Stimulated activated naive CD8-positive, alpha-beta T cell treated with anti-CD3 and anti-CD28 coated beads, Interleukin-15, amount 100 ng/mL, for 72 hours (primary cell): ENCODE measurements at places on chromosomes 3 and 15.

DNA sequence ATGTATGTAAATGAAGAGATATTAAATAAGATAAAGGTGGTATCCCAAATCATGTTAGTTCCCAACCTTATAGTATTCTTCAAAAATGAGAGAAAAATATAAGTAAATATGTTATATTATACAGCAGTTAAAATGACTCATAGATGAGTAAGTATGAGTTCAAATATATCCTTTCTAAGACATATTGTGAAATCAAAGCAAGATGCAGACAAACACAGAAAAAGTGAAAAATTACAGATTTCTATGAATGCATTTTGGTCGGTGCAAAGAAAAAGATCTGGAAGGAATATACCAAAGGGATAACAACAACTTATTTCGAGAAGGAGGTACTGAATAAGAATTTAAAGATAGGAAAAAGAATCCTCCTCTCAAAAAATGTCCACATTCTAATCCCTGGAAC lies 181.2 kb upstream of the TTC14 start:
- DNase-seq: no peak

DNA sequence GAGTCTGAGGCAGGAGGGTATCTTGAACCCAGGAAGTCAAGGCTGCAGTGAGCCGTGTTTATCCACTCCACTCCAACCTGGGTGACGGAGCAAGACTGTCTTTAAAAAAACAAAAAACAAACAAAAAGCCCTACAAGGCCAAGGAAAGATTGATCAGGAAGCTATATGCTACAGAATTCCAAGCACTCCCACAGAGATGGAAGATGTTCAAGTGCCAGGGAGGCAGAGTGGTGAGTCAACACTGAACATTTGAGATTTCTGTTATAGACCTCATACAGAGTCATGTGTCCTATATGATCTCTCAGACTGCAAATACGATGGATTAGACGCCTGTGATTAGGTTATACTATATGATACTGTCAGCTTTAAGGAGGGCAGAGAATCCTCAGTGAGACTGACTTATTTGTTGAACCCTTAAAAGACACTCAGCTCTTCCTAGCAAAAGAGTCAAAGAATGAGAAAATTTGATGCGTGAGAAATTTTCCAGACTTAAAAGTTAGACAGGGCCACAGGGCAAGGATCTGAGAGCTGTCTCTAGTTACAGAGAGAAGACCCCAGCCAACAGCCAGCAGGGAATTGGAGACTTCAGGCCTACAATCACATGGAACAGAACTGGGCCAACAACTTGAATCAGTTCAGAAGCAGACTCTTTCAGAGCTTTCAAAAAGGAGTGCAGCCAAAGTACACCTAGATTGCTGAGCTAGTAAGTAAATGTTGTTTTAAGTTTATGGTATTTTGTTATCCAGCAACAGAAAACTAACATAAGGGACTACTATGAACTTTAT lies 107.6 kb downstream of the PIK3CB start:
- DNase-seq: no peak

- DNase-seq: no peak
Observed at GRCh38 chr15:83053151-83053550, 13.9 kb downstream of the BTBD1 start.

GRCh38 chr3:22157848-22158247 lies 406.8 kb upstream of the ZNF385D start:
- no peak for DNase-seq

GRCh38 chr3:122890077-122890719 lies 95.3 kb downstream of the SLC49A4 start:
- peak; percentile 32 for DNase-seq

DNA sequence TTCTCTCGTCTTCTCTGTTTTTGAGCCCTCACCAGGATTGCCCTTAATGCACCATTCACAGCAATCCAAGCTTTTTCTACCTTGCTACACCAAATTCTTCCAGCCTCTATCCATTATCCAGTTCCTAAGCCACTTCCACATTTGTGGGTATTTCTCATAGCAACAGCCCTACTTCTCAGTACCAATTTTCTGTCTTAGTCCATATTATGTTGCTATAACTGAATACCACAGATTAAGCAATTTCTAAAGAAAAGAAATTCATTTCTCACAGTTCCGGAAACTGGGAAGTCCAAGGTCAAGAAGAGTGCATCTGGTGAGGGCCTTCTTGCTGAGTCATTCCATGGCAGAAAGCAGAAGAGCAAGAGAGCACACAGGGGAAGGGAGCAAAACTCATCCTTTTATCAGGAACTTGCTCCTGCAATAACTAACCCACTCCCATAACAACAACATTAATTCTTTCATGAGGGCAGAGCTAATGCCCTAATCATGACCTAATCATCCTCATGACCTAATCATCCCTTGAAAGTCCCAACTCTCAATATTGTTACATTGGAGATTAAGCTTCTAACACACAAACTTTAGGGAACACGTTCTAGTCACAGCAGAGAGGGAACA lies 9.7 kb upstream of the EIF1B start:
- DNase-seq: no peak

DNA sequence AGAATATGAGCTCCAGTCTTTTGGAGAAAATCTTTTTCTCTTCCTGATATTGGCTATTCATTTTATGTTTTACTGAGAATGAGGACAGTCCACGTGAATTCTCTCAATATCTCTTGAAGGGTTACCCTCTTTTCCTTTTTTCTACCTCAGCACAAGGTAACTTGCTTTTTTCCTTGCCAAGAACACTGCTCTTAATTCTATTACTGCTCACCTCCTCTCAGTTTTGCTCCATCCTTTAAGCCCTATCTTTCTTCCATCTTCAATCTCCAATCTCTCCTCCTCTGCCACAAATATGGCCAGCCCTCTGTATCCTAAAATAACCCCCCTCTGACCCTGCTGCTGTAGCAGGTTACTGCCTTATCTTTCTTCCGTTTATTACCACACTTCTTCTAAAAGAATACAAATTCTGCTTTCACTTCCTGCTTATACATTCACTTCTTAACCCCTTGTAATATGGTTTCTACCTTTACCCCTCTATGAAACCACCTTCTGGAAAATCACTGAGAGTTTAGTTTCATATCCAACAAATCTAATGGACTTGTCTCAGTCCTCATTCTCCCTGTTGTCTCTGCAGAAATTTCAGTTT lies 89.0 kb downstream of the NFKBIZ start:
- no peak for DNase-seq

- DNase-seq: no peak
Observed at GRCh38 chr15:73631915-73632669, 1.1 kb downstream of the NPTN start.

- DNase-seq: no peak
Observed at GRCh38 chr3:167930453-167930852, 165.3 kb downstream of the GOLIM4 start.

DNA sequence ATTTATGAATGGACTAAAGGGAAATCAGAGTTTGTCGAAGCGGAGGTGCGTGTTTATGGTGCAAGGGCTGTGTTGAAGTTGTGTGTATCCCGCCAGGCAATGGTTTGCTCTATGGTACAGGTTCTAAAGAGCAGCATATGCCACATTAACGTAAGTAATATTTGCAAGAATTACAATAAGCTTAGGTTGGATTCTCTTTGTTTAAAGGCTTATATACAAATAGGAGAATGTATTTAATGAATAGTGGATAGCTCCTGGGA lies 800 bp downstream of the EPHA3 start:
- no peak for DNase-seq

DNA sequence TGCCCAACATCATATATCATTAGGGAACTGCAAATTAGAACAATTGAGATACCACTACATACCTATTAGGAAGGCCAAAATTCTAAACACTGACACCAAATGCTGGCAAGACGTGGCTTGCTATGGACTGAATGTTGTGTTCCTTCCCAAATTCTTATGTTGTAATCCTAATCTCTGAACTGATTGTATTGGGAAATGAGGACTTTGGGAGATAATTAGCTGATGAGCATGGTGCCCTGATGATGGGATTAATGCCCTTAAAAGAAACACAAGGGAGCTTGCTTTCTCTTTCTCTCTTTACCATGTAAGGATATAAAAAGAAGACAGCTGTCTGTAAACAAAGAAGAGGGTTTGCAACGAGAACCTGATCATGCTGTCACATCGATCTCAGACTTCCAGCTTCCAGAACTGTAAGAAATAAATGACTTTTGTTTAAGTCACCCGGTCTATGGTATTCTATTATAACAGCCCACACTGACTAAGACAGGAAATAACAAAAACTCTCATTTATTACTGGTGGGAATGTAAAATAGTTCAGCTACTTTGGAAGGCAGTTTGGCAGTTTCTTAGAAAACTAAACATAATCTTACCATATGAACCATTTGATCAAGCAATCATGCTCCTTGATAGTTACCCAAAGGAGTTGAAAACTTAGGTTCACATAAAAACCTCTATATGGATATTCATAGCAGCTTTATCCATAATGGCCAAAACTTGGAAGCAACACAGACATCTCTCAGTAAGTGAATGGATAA lies 458.3 kb upstream of the CBLB start:
- no peak for DNase-seq

GRCh38 chr3:36525115-36525801 lies 145.0 kb downstream of the STAC start:
- DNase-seq: no peak

- DNase-seq: no peak
Observed at GRCh38 chr3:2826453-2826852, 283.7 kb downstream of the IL5RA start.

GRCh38 chr15:59550530-59550929 lies 61.1 kb upstream of the GCNT3 start:
- DNase-seq: no peak

DNA sequence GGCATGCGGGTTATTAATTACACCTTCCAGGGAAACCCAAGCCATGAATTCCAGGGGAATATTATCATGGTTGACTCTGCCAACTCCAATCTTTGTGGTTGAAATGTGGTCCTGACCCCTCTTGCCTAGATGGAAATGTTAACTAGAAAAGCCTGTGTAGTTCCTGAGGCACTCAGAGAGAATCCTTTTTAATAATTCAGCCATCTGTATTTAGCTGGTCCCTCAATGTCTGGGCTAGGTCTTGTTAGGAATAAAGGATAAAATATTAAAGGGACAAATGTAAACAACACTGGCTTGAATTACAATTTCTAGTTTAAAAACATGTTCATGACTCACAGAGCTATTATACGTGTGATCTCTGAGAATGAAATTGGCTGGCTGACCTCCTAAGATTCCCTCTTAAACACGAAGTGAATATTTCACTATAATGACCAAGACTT lies 435.2 kb upstream of the SUCLG2 start:
- no peak for DNase-seq

GRCh38 chr3:191070201-191070600 lies 128.8 kb upstream of the OSTN start:
- no peak for DNase-seq

GRCh38 chr15:33443708-33444107 lies 132.9 kb downstream of the RYR3 start:
- no peak for DNase-seq
